ENCODE measurements at places on chromosomes 2 and 18. TPM values are rescaled to one million over a fixed set of nuclear protein-coding genes. Genes with fewer than 3 reads are reported as not detected.
A peak's percentile ranks its signal among the peaks of the same experiment; 100 is the strongest.

The ABCG8 gene
- total RNA-seq: not detected

The SNTG2 gene
- total RNA-seq: 14.2 TPM

The IL1B gene
- 0.27 TPM for total RNA-seq

GRCh38 chr2:233329489-233330135, 22.0 kb downstream of the SAG start:
- no peak for DNase-seq

- no peak for DNase-seq
Observed at GRCh38 chr2:45446016-45446415, 165.1 kb downstream of the SRBD1 start.

GRCh38 chr2:170524828-170525565, 190.1 kb upstream of the SP5 start:
- no peak for DNase-seq

- DNase-seq: no peak
Observed at GRCh38 chr2:77712601-77713000, 190.4 kb upstream of the LRRTM4 start.

DNA sequence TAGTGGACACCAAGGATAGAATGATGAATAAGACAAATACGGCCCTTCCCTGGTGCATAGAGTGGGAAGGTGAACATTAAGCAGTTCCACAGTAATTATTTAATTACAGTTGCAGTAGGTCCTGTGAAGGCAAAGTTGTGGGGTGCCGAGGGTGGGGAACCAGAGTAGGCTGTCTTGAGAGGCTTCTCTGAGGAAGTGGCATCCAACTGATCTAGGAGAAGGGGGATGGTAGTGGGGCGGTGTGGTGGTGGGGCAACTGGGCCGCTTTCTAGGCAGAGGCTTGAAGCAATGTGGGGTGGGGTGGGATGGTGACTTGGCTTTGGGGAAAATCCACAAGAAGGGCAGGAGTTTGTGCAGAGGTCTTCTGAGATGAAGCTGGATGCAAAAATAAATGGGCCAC, 11.7 kb downstream of the ACSL3 start:
- DNase-seq: no peak

- DNase-seq: peak; percentile 46
Observed at GRCh38 chr2:239934571-239935171, 90.5 kb downstream of the NDUFA10 start.

- DNase-seq: no peak
Observed at GRCh38 chr18:73119574-73119973, 251.8 kb upstream of the NETO1 start.
